Non-pigmented ciliary epithelial cell (primary cell): ENCODE measurements at places on chromosomes 12 and 14.
A peak's percentile ranks its signal among the peaks of the same experiment; 100 is the strongest.

DNA sequence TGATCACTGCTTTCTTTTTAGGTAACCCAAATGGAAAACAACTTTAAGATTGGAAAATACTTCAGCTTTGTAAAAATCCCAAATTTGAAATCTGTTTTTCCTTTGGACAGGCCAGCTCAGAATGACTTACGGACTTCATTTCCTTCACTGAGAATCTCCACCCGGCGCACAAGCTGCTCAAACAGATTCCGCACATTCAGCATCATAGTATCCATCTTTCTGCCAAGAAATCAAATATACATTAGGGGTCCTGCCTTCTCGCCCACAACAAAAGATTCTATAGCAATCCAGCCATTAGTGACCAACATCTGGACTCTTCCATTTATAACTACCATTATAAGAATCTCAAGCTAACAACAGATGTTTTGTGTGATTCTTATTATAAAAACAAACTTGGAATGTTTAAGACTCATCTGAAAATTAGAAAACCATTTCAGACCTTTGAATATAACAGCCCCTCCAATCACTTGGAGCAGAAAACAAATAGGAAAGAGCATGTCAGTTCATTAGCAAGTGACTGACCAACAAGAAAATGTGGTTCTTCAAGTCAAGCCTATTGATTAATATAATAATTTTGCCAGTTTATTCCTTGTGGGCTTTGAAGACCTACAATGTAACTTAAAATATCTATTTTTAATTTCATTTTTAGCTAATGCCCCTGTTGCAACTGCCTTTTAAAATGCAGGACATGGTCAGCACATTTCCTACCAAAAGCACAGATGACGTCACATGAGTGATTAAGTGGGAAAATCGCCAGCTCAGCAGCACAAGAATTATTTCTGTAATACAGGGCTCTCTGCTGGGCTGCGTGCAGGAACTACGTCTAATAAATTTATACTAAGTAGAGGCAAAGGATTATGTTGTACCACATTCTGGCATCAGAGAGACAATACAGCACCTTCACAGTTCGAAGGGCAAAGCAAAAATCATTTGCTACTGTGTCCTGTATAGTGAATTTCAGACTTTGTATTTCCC lies 8.5 kb downstream of the RACGAP1 start:
- DNase-seq = peak; percentile 60

DNA sequence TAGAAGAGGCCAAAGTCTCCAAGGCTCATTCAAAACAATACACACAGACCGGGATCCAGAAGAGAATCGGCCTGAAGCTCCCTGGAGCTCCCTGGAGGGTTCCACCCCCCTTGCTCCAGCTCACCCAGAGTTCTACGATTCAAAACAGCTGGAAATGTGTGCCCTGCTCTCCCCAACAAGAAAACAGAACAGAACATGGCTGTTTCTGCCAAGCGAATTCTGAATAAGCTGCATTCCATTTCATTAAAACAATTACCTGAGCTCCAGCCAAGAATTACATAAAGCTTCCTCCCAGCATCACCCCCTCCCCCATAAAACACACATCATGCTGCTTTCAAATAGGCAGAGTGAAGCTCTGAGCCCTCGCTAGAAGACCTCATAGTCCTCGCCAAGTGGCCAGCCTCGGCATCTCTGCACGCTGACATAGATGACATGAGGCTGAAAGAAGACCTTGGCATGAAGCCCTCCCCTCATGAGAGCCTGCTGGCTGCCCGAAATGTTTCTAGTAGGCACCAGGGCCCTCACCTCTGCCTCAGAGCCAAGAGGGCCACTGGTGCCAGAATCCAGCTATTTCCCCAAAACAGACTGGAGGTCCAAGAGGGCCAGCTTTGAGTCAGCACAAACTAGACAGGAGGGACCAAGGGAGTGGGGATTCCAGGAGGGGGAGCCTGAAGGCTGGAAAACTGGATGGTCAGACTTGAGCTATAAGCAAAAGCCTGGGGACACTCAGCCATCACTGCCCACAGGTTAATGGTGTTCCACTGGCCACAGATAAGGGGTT lies 8.3 kb downstream of the PXN start:
- DNase-seq = peak; percentile 83

GRCh38 chr12:21372602-21373001 lies at the start of gene IAPP:
Gene IAPP, plus strand, starts transcription at chr12:21372902. Its CDS starts 450 bp downstream, at chr12:21373352.
- no peak for DNase-seq

GRCh38 chr12:130634866-130635265 lies 81.2 kb downstream of the RIMBP2 start:
- DNase-seq = no peak

DNA sequence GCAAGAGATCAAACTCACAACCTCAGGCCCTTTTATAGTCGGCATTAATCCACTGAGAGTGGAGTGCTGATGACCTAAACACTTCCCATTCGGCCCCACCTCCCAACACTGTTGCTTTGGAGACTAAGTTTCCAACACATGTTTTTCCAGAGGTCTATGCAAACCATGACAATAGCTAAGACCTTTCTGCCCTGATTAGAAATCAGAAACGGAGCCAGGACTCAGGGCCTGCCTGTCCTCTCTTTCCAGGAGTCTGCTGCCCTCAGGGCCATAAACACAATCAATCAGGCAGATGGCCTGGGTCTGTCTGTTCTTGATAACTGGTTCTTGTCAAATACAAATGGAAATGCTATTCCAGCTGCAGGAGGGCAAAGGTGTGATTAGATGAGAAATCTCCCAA lies 97.2 kb upstream of the PSMC1 start:
- DNase-seq = no peak
